ENCODE measurements at places on chromosomes 2 and 18.

DNA sequence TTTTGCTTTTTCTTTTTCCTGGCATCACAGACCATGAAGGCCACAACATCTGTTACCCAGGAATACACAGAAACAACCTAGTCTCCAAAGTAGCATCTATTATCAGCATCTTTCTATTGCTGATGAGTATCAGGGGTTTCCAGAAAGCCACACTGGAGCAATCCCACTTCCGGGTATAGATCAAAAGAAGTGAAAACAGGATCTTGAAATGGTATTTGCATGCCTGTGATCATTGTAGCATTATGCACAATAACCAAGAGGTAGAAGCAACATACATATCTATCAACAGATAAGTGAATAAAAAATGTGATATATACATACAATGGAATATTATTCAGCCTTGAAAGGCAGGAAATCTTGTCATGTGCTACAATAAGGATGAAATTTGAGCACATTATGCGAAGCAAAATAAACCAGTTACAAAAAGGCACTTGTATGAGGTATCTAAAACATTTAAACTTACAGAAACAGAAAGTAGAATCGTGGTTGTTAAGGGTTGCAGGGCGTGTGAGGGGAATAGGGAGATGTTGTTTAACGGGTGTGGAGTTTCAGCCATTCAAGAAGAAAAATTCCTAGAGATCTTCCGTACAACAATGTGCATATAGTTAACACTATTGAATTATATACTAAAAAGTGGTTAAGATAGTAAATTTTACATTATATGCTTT, 115.1 kb downstream of the KCNE4 start:
- DNase-seq: no peak

GRCh38 chr2:213266421-213266820, 17.8 kb upstream of the SPAG16 start:
- no peak for DNase-seq

DNA sequence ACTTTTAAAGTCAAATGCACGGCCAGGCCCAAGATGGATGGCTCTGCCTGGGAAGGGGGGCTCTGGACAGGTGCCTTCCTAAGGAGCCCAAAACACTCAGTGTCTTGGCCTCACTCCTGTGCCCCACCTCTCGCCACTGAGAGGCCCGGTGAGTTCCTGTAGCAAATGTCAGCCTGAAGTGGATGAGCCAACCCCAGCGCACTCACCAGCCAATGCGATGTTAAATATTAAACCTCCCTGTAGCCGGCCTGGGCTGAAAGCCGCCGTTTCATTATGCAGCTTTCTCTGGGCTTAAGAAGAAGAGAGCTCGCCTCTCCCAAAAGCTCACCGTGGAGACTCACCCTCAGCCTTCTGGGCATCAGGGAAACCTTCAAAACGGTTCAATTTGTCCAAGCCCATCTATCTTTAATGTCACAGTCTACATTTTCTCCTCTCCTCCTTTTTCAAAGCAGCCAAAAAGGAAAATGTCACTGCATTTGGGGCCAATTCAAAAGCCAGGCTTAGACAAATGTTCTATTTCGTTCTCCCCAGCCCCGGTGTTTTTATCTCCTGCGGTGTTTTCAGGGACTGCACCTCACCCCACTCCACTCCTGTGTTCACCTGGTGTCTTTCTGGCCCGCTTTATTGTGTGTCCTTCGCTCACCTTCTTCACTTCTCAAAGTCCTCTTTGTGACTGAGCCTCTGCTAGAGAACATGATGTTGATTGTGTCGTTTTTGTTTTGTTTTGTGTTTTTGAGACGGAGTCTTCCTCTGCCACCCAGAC, 124.0 kb downstream of the NRP2 start:
- DNase-seq: no peak

DNA sequence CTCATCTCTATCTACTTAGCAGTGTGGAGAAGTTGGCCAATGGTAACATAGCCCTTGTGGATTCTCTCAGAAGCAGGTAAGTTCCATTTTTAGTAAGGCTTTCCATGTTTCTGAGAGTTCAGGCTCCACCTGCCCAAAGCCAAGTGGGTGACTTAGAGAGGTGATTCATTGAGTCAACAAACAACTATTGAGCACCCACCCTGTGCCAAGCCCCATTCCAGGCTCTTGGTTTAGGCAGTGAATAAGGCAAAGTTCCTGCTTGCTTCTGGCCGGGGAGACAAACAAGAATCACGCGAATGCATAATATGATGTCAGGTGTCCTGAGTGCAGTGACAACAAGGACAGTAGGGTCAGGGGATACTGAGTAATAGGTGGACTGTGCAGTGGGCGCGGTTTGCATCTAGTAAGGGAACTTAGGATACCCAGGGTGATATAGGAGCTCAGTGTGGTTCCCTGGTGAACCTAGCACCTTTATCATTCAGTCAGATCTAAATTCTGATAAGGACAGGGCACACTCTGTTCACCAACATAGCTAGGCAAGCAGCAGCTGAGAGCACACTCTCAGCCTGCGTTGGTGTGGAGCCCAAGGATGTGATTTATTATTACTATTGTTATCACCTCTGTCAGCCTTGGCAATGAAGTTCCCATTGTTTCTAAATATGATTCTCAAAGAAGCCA, 31.7 kb upstream of the KCTD1 start:
- no peak for DNase-seq

DNA sequence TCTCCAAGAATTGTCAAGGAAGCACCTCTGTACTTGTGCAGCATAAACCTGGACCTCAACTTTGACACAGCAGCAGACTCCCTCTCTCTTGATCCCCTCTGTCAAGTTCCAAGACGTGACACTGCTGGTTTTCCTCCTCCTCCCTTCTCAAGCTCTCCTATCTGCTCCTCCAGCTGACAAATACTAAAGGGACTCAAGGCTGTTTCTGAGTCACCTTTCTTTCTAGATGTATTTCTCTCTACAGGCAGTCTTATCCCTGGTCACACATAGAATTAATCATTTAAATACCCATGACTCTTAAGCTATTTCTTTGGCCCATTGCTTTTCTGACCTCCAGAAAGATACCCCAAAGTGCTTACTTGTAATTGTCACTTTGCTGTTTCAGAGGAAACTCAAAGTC, 53.5 kb downstream of the SEPTIN10 start:
- DNase-seq: no peak

DNA sequence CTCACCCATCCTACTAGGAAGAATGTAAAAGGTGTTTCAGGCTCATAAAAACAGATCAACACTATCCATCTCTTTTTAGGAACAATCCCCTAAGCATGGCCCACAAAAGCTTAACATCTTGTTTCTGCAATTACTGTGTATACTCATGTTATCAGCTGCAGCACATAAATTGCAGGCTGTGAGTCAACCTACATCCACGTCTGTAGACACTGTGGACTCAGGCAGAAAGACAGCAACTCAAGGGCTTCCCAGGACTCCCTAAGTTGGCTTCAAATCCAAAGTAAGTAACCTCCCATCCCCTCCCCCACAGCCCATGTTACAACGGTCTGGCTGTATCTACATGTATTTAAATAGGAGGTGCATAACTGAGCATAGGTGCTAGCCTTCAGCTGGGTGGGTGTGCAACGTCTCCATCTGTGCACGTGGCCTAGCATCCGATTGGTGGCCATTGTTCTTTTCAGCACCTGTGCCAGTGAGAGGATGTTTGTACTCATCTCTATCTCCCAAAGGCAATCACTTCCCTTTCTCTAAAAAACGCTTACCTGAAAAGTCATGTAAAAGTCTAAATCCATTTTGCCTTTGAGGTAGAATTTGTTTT, 30.1 kb downstream of the UXS1 start:
- no peak for DNase-seq

DNA sequence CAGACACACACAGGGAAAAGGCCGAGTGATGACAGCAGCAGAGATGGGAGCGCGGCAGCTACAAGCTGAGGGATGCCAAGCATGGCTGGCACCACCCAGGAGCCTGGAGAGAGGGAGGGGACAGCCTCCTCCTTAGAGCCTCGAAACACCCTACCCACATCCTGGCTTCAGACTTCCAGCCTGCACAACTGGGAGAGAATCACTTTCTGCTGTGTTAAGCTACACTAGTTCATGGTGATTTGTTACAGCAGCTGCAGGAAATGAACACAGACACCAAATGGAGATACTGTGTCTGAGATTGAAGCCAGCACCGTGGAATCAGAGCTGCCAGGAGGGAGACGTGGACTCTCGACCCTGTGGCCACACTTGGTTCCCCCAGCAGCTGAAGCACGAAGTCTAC, 27.5 kb upstream of the FOSL2 start:
- DNase-seq: no peak

DNA sequence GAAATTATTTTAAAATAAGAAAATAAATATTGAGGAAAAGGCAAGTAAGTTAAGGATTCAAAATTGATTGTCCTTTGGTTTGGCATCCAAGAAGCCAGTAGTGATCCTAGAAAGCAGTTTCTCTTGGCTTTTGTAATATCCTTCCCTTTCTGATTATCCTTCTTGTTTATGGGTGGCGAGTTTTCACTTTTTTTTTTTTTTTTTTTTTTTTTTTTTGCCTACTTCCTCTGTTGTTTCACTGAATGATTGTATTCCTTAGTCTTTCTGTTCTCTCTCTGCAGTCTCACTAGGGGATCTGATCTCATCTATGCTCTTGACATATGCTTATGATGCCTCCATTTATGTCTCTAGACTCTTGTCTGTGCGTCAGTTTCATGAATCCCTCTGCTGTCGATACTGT, 4.2 kb downstream of the NAPG start:
- DNase-seq: no peak

GRCh38 chr2:154158101-154158500, 286.4 kb downstream of the GALNT13 start:
- DNase-seq: no peak

GRCh38 chr18:11851806-11852337, 659 bp downstream of the CHMP1B start:
- no peak for DNase-seq

DNA sequence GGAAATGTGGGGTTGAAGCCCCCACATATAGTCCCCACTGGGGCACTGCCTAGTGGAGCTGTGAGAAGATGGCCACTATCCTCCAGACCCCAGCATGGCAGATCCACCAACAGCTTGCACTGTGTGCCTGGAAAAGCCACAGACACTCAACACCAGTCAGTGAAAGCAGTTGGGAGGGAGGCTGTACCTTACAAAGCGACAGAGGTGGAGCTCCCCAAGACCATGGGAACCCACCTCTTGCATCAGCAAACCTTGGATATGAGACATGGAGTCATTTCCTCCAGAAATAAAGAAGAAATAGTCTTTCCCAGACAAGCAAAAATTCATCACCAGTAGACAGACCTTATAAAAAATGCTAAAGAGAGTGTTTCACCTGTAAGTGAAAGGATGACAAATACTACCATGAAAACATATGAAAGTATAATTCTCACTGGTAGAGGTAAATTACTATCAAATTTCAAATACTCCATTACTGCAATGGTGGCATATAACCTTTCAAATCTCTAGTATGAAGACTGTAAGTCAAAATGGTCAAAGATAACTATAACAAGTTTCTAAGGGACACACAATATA, 152.6 kb upstream of the EPHA4 start:
- DNase-seq: no peak

All from stimulated activated CD8-positive, alpha-beta memory T cell treated with anti-CD3 and anti-CD28 coated beads, Interleukin-4, amount 100 ng/mL, for 1 hour (primary cell).